NCI-H1105 (cell line): ENCODE measurements at places on chromosomes 11 and 22.

- no peak for DNase-seq
Measured at GRCh38 chr11:44955015-44955738, 4.5 kb upstream of the TP53I11 start.

DNA sequence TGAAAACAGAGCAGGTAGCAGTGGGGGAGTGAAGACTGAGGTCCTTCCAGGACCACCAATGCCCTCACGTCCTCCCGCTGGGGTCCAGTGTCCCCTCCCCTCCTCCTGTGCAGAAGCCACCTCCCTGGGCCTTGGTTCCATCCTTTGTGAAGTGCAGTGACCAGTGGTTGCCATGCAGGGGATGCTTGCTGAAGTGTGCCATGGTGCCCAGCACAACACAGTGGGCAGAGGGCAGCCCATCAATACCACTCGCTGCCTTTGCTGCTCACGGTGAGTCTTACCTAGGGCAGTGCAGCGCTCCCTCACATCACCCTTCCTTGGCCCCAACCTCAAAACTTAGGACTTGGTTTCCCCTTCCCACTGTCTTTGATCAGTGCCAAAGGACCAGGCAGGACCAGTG, 12.9 kb downstream of the MYEOV start:
- DNase-seq, result no peak

GRCh38 chr11:130710021-130710420, 206.3 kb downstream of the SNX19 start:
- DNase-seq, result no peak

GRCh38 chr11:119759324-119759723, 30.3 kb upstream of the NECTIN1 start:
- no peak for DNase-seq

- DNase-seq, result no peak
Measured at GRCh38 chr11:69495441-69496201, 14.2 kb downstream of the LINC01488 start.
